T-helper 1 cell treated with Interleukin-12 subunit alpha and Interleukin-12 subunit beta and Interleukin-4 antibody, amounts not matched to agents 30 ng/mL and 1 ng/mL, for 36 hours (primary cell): ENCODE measurements at places on chromosomes 7 and 10. TPM values are rescaled to one million over a fixed set of nuclear protein-coding genes. Genes with fewer than 3 reads are reported as not detected.

Gene CRHR2
- not detected in 2 replicates for total RNA-seq

Gene C7orf57
- 0.10 TPM in 1 of 2 replicates, not detected in the other for total RNA-seq

Gene SCD
- 123 and 125 TPM in 2 replicates for total RNA-seq

Gene CALCR
- total RNA-seq, result not detected in 2 replicates

Gene MSMB
- not detected in 2 replicates for total RNA-seq

Gene LZTS2
- total RNA-seq, result 17.4 and 19.2 TPM in 2 replicates
